NCI-H2171 (cell line): ENCODE measurements at places on chromosomes 7 and 10.

DNA sequence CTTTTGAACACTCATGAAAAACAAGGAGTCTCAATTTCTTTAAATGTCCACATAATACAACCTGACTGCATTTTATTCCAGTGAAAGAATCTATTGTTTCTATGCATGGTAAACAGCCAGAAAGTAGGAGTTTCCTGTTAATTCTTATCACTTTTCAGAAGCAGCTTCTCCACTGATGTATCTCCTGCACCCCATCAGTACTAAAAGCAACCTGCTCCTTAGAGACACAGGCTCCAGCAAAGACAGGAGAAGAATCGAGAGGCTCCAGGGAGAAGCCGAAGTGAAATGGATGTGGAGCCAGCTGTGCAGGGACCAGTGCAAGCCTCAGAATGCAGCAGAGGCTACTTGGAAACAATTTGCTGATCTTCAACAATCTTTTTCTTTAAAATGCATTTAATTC, 16.4 kb upstream of the C10orf120 start:
- DNase-seq: no peak

- DNase-seq: no peak
These were observed 61.1 kb upstream of the DDC start for GRCh38 chr7:50626286-50626685.

DNA sequence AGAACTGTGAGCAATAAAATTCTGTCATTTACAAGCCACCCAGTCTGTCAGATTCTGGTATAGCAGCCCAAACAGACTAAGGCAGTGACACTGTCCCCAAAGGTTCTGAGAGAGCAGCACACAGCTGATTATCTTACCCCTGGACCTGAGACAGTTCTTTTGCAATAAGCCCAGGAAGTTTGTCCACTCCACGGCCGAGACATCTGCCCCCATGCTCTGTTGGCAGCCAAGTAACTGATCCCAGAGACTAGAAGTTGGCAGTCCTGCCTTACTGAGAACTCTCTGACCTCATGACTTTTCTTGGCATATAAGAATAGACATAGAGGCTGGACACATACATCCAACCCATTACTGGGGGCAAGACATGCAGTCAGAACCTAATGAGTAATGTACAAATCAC, 243.0 kb upstream of the GRB10 start:
- no peak for DNase-seq

GRCh38 chr7:128939075-128939860, 1.5 kb downstream of the IRF5 start:
- DNase-seq: no peak

DNA sequence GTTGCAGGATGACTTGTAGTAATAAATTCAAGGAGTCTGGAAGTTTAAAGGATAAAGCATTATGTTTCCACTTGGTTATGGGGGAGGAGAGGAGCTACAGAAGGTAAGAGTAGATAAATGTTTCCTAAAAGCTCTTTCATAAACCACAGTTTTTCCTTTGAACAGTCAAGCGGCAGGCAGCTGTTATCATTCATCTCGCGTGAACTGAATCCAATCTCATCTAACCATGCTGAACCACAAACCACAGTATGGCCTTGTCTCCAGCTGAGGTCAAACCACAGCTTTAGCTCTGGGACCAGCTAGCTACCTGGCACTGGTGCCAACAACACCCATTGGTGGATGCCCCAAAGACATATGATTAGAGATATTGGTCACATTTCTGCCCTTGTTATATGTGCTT, 63.3 kb downstream of the NOC3L start:
- DNase-seq: no peak

- no peak for DNase-seq
These were observed 37.1 kb downstream of the PRKCQ start for GRCh38 chr10:6542999-6543430.

- DNase-seq: no peak
These were observed 179.0 kb downstream of the DGKI start for GRCh38 chr7:137667633-137668387.
